ENCODE measurements at places on chromosomes 16 and 17. TPM values are rescaled to one million over a fixed set of nuclear protein-coding genes. Genes with fewer than 3 reads are reported as not detected.

Gene MT1H
- total RNA-seq = not detected

Gene MAP2K3
- total RNA-seq = 20.8 TPM

Gene MT1A
- total RNA-seq = not detected

DNA sequence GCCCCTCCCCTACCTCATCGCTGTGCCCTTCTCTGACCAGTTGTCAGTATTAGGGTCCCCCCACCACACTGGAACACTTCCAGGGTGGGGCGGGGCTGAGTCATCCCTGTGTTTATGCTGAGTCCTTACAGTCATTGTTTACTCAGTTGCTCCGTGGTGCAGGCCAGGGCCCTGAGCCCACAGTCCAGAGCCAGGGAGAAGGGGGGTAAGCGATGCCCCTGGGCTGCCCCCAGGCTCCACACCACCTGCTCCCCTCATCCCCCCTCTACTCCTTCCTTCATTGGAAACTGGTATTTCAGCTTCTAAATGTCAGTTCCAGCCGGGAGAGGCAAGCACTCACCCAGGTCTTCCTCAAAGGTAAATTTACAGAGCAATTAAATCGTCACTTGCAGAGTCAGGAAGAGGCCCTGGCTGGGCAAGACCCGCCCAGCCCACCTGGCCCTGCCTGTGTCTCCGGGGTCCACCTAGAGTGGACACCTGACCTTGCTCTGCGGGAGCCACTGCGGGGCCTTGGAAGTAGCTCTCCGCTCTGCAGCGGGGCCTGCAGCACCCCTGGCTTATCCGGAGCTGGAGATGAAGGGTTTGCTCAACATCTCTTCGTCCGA is 4.8 kb downstream of the ATP2A3 start:
- peak; percentile 56 for DNase-seq

DNA sequence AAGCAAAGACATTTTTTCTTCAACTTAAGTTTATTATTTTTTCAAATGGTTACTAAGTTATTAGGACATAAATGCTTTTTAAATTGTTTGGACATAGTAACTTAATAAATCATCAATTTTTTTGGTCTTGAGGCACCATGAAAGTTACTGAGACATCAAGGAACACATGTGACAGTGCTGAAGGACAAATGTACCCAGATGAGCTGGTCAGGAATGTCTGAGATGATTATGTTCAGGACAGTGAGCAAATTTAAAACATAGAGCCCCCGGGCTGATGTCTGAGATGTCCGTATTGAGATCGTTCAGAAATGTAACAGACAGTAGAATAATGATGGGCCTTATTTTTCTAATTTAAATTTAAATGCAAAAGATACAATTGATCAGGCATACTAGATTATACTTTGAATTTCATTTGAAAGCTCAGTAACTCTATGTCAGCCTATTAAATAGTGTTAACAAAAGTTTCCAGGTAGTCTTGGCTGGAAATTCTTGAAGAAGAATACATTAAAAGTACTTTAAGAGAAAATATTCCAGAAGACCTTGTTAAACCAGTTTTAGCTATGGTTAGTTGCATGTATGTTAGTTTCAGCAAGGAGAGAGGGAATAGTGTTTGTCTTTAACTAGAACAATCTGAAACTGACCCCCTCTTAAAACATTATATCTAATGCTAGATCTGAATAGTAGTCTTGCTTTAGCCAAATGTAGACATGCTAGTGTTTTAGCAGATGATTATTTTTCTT is 36.4 kb downstream of the SEC14L1 start:
- no peak for DNase-seq

GRCh38 chr16:54145881-54146280 is 140.7 kb downstream of the IRX3 start:
- no peak for DNase-seq
